ENCODE measurements at places on chromosomes 5 and 9.
A peak's percentile ranks its signal among the peaks of the same experiment; 100 is the strongest.

- DNase-seq = no peak
Measured at GRCh38 chr5:13107537-13107936, 837.0 kb downstream of the DNAH5 start.

DNA sequence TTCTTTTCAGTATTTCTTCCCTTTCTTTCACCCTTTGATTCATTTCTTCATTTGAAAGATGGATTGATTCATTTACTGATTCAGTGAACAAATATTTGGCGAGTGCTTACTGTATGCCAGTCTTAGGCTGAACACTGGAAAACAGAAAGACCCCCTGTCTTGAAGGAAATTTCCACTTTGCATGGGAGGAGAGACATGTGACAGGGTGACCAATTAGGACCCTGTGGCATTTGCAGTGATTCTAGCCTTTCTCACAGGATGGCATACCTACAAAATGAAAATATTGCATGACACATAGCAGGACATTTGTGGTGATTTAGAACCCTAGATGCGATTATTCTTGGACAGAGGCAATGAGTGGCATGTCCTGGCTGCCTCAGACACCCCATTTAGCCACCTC lies 407.2 kb upstream of the SGCD start:
- no peak for DNase-seq

DNA sequence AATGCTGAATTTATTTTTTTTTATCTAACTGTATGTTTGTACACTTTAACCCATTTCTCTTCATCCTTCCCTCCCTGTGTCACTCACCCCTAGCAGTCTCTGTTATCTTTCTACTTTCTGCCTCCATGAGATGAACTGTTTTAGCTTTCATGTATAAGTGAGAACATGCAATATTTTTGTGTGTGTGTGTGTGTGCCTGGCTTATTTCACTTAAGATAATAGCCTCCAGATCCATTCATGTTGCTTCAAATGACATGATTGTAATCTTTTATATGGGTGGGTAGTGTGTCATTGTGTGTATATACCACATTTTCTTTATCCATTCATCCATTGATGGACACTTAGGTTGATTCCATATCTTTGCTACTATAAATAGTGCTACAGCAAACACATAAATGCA lies 1023.9 kb downstream of the TLE1 start:
- DNase-seq = no peak

DNA sequence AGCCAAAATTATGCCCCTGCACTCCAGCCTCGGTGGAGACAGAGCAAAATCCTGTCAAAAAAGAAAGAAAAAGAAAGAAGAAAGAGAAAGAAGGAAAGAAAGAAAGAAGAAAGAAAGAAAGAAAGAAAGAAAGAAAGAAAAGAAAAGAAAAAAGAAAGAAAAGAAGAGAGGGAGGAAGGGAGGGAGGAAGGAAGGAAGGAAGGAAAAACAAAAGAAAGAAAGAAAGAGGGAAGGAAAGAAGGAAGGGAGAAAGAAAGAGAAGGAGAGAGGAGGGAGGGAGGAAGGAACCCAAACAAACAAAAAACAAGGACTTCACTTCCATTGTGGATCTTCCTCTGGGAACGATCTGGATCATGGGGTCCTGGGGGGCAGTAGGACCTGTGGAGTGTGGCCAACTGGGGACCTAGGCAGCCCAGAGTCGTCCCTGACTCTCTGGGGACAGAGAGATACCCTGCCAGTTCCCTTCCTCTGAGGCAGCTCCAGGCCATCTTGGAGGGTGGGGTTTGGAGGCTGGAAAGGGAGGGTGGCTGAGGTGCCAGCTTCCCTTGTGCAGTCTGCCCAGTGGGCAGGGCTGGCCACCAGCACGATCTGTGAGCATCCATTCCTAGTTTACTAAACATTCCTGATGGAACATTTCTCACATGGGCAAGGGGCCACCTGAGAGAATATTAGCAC lies 216.8 kb downstream of the PAX5 start:
- DNase-seq = no peak

DNA sequence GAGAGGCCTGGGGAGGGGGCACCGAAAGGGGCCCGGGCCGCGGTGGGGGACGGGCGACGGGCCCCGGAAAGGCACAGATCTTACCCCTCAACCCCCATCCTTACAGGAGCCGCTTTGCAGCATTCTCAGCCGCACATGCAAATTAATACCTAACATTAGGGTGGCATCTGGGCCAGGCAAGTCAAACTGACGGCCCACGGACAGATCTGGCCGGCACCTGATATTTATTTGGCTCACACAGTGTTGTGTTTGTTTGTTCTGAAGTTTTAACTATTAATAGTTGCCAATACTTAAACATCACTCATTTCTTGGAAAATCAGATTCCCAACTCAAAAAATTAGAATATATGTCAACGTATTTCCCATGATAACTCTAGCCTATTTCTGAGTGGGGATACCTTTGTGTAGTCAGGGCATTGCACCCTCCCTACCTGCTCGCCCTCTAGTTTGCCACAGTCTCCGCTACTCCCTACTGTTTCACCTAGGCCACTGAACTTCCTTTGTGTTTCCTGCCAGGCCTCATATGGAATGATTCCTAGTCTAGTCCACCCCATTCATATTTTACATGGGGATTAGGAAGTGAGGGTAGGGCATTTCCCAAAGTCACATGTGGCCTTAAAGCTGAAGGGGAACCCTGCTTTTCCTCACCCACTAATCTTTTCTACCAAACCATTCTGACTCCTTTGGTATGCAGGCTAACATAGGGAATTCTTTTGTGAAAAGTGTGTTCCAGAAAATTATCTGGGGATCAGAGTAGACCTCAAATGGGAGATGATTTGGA lies 71.9 kb upstream of the LARP1 start:
- no peak for DNase-seq

DNA sequence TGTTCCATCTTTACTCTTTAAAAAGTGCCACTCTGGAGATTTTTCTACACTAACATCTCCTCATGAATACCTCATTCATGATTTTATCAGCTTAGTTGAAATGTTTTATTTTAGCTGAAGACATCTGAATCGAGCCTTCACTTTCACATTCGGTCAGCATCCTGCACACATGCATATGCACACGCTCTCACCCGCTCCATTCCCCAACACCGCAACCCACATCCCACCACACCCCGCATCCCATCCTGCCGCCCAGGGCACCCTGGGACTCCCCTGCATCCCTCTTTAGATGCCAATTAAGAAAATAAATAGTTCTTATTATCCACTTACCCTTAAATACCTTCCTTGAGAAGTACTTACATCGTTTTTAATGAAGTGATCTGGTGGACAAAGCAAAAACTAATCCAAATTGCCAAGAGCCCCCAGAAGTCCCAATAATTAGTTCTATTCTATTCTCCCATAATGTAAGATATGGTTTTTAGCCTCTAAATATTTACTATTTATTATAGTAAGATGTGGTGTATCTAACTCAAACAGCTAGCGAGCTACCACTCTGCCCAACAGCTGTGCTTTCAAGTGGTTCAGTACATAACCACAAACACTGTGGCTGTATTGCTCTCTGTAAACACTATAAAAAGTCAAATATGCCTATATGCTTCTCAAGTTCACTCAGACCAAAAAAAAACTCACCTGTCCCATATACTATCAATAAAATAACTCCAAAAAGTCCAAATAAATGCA lies 38.2 kb downstream of the GZMK start:
- DNase-seq = no peak

DNA sequence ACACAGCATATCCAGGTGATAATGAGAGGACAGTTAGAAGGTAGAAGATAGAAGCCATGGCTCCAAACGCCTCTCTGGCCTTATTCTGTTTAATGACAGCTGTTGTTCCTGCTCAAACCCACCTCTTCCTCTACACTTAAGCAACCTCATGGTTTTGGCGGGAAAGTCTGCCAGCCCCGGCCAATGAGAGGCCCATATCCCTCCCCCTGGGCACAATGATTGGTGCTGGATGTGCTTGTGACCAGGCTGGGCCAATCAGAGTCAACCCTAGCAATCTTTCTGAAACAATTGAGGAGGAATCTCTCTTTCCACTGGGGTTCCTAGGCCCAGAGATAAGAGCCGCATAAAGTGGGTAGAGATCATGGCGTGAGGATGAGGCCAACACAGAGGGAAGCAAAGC lies 4.8 kb upstream of the GFI1B start:
- no peak for DNase-seq

DNA sequence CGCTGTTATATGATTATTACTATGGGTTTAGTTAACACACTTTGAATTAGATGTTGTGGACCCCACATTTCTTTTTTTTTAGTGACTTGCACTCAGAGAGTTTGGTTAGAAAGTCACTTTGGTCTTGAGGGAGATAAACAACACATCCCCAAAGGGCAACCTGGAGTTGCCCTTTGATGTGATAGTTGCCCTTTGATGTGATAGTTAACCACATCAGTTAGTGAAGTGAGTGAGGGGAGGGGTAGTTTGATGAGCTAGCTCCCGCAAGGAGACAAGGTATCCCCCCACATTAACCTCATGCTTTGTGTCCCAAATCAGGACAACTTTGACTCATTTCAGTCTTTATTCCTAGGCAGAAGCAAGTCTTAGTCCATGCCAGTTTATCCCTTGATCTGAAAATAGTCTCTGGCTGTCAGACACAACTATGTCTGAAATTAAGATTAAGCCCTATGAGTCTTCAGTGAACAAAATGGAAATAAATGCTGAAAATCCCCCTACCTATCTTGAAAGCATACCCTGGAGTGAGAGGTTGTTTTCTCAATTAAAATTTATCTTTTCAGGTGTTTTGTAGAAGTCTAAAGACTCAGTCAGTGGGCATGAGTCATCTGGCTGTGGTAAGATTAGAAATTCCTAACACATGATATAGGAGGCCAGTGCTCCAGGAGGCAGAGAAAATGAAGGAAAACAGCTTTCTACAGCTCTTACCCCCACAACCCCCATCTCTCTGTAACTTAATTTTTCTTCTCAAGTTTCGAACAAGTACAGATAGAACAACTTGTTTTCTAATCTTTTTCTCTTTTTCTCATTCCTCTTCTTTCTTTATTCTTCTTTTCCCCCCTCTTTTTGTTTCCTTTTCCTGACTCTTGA lies 208.9 kb upstream of the DMRTA1 start:
- DNase-seq = no peak

DNA sequence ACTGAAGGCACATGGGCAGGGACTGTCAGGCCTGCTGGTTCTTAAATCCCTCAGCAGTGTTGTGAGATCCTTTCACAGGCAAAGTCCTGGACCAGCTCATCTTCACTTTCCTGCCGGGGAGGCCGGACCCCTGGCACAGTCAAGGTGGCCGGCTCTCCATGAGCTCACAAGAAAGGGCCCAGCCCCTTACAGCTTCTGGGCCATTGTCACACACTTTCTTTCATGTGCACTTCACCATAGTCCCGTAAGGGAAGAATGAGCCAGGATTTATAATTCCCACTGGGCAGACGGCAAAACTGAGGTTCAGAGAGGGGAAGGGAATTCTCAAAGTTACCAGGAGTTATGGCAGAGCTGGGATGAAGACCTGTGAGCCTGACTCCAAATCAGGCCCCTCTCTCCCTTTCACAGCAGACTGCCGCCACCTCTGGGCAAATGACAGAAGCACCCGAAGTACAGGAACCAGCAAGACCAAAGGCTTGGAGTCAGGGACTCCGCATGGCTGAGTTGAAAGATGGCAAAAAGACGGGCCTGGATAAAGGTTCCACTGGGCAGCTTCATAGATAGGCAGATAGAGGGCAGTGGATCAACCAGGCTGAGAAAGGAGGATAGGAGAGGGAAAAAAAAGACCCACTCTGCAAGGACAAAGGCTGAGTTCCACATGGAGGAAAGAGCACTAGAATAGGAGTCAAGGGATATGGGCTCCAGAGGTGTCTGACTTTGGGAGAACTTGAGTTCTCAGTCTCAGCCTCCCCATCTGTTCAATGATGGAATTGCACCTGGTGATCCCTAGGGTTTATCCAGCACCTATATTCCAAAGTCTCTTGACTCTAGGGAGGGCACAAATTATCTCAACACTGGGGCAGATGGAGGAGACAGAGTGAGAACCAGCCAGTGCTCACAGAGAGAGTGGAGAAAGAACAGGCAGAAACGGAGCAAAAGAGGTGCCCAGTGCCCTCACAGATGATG lies 128.7 kb downstream of the PAX5 start:
- DNase-seq = no peak

DNA sequence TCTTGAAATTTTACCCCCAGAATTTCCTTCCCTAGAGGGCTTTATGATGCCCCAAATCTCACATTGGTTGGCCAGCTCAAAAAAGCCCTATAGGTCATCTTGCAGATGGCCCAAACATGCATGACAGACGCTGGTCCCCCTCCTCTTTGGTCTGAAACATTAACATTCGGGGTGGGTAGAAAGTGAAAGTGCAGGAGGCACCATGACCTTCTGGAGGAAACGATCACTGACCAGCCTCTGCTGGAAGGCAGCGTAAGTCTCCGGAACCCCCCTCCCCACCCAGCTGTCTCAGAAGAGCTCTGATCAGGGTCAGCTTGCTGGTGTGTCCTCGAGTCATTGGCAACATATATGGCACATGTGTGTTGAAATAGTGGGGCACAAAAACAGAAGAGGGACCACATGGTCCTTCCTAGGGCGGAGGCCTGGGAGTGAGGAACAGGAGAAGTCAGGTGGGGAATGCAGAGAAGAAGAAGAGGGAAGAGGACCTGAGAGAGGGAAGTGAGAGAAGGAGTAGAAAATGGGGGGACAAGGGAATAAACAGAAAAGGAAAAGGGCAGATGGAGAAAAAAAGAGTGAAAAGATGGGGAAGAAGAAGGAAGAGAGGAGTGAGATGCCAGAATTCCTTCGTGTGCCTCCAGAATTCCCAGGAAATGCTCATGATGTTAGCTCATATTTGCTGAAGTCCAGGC lies 46.2 kb downstream of the IL31RA start:
- DNase-seq = no peak

DNA sequence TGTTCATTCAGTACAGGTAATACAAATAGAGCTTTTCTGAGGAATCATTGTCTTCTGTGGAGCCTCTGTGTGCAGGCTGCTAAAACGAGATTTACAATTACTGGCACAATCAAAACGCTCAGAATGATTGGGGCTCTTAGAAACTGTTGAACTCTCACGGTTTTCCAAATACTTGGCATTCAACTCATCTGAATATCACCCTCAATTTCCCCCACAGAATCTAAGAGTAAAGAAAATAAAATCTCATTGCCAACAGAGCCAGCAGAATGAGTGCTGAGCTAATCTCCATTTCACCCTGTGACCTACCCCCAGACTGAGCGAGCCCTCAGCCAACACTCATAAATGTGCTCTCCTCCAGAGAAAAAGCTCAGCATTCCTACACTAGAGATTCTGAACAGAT lies 35.3 kb upstream of the TMED7 start:
- no peak for DNase-seq

DNA sequence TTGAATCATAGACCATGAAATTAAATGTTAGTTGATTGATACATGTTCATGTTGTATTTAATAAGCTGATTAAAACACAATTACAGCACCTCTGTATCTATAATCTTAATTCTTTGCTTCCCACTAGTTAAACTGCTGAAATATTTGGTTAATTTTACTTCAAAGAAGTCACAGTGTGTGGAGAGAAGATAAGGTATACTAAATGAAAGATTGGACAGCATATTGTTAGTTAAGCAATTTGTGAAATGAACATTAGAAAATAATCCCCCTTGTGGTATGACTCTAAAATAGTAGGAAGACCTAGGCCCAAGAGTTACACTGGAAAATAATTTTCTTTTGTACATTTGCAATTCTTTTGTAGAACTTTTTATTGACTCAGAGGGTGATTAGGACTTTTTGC lies 30.3 kb downstream of the MAN2A1 start:
- DNase-seq = no peak

- DNase-seq = no peak
Measured at GRCh38 chr9:127614961-127615360, 2.9 kb downstream of the STXBP1 start.

- DNase-seq = peak; percentile 59
Measured at GRCh38 chr5:157502143-157502647, 42.2 kb downstream of the NIPAL4 start.

All from GM13977 (cell line).